CMK (cell line): ENCODE measurements at places on chromosomes 2 and 18.

DNA sequence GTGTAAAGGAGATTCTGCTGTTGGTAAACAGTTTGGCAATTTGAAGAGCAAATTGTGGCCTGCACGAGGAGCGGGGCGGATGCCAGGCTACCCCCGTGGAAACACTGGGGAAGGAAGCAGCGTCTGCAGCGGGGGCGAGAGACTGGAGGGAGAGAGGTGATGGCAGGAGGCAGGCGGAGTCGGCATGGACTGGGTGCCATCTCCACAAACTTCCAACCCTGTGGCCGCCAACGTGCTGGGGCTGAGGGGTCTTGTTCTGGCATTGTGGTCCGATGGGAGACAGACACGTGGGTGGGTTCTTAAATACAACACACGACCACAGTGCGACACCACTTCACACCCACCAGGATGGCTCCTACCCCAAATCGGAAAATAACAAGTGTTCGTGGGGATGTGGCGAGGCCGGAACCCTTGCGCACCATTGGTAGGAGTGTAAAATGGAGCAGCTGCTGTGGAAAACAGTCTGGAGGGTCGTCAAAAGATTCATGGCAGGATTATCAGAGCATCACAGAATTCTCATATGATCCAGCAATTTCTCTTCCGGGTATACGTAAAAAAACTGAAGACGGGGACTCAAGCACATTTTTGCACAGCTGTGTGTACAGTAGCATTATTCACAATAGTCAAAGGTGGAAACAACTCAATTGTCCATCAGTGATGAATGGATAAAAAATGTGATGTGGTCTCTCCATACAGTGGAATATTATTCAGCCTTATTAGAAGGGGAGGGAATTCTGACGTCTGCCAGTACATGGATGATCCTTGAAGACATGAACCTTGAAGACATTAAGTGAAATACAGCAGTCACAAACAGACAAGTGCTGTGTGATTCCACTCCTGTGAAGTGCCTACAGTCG is 82.4 kb upstream of the HPCAL1 start:
- no peak for DNase-seq

DNA sequence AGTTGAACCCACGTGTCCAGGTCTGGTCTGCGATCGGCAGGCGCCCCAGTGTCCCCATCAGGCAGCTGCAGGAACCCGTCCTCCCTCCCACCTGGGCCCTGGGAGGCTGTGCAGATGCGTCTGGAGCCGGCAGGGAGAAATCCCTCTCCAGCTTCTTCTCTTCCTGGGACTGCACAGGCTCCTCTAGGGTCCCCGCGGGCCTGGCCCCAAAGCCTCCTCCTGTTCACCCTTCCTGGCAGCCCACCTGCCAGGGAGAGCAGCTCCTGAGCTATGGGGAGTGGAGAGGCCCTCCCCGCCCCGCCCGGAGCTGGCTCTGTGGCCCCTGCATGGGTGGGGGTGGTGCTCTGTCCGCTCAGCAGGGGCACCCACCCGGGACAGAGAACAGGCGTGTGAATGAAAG is 179.2 kb upstream of the ALKAL2 start:
- no peak for DNase-seq

DNA sequence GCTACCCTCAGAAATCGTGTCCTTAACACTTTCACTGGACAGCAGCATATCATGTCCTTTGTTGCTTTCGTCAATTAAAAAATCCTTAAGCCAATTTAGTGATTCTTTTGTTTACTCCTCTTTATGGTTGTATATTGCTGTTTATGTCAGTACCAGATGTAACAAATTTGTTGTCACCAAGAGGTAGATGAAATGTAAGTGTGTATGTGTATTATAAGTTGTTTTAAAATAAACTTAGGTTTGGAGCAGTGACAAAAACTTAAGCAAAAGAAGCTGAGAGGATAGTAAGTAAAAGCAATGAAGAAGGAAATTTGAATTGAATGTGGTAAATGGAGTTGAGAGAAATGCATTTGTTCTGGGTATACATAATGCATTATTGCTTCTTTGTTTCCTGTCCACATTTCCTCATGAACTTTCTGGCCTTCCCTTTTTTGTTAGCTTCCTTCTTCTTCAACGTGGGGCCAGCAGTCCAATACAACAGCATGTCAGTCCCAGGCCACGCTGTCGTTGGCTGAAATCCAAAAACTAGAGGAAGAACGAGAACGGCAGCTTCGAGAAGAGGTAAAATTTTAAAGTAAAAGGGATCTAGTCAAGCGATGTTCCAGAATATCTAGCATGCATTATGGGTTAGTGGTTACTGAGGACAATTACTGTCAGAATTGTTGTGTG is 30.5 kb upstream of the SNORC start:
- peak; percentile 44 for DNase-seq

DNA sequence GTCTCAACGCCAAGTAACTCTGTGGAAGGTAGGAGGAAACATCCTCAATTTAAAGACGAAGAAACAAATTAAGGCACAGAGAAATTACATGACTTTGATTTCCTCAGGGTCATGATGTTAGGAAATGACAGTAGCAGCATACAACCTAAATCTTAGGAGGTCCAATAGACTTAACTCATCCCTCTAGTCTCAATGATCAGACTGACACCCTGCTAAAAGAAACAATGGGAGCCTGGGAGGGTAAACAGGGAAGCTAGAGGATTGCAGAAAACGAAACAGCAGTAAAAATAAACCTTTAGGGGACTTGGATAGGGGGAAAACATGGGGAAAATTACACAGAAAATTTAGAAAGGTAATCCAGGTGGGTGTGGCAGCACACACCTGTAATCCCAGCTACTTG is 56.0 kb downstream of the ROCK2 start:
- no peak for DNase-seq

DNA sequence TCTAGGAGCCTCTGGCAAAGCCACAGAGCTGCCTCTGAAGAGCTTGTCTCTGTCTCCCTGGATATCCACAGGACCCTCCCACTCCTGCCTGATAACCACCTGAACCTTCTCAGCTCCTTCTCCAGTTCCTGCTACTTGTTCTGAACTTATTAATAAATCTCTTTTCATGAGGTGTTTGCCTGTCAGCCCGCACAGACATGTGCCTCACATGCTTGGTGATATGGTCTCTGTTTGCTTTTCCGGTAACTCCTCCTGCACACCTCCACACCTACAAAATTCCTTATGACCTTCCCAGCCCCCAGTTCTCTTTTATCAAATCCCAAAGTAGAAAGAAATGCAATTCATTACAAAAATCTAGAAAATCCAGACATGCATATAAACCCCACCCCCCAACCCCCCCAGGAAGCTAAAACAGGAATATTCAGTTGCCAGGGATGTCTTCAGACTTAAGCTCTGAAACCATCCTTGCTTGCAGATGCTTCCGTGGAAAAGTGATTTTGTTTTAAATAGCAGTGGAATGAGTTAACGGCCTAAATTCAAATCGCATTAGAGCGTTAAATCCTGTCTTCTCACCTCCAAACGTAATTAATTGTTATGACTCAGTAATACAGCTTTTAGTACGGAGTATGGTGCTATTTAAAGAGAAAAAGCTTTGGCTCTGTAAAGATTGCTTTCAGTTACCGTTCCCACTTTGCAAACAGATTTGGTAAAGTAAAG is 2.1 kb upstream of the PID1 start:
- DNase-seq: no peak

- no peak for DNase-seq
Observed at GRCh38 chr2:101873543-101873942, 118.2 kb upstream of the IL1R2 start.

DNA sequence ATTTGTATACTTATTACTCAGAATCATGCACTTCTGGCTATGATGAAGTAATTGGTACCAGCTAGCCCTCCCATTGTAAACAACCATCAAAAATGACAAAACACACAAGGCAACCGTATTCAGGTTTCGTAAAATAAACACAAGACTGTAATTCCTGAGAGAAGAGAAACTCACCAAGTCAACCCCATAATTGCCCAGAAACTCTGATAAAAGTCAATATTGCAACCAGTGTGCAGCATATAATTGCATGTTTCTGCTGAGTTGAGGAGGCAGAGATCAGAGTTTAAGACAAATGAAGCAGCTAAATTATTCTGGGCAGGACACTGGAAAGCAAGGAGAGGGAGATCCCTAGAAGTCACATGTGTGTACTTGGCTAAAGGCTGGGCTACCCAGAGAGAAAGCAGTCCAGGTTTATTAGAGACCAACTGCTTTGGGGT is 90.3 kb downstream of the ROCK2 start:
- DNase-seq: no peak
